Common myeloid progenitor, CD34-positive (primary cell): ENCODE measurements at places on chromosomes 7 and 10.

GRCh38 chr7:149759093-149759860 is 14.1 kb downstream of the ZNF467 start:
- no peak for DNase-seq

DNA sequence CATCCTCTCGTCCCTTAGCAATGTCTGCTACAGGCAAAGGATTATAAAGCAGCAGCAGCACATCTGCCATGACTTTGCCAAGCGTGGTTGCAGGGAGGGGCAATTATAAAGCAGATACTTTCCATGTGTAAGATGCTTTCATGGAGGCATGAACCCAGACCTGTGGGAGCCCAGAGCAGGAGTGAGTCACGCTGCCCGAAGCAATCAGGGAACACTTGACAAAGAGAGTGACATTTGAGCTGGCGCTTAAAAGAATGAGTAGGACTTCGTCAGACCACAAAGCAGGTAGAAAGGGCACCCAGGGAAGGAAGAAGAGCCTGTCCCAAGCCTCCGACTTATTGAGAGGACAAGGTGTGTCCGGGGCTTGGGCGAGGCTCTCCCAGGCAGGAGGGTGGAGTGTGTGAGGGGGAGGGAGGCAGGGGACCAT is 147.2 kb downstream of the MYOF start:
- no peak for DNase-seq

DNA sequence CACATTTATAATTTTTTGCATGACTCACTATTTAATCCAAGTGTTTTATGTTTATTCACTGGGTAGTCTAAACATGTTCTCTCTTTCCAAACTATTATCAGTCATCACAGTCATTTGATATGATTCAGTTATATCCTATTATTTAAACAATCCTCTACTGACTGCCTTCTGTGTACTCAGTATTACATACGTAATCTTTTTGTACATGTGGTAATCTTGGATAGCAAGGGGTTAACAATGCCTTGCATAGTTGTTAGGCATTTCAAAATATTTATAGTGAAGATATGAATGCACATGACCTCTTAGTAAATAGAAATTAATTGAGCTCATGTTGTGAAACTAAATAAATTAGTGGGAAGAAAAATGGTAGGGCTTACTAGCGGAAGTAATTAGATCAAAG is 379.4 kb upstream of the KIAA1217 start:
- DNase-seq, result no peak

DNA sequence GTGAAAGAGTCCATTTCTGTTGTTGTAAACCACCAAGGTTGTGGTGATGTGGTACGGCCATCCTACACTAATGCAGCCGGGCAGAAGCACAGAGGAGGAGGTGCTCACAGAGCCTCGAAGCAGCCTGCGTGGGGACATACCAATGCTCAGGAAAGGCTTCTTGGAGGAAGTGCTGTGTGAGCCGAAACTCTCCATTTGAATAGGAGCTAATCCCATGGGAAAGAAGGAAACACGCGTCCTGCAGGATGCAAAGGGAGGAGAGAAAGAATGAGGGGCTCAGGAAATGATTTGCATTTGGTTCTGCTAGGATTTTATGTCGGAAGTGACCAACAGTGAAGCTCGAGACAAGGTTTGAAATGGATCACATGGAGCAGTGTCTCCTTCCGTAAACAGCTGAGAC is 477.9 kb upstream of the ANKRD30A start:
- no peak for DNase-seq

- DNase-seq, result no peak
Measured at GRCh38 chr10:102367441-102367840, 28.1 kb upstream of the NFKB2 start.

DNA sequence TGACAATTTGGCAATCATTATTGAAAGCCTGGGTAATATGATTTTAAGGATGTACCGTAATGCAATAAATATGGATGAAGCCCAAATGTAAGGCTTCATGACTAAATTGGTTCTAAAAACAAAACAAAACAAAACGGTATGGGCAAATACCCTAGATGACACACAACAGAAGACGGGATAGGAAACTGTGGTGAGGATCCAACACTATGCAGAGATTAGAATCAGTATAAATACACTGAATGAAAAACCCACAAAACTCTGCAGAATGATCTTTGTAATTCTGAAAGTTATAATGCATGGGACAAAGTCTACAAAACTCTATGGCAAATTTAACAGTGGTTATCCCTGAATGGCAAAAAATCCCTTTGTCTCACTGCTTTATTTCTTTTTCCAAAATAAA is 57.6 kb downstream of the MALSU1 start:
- DNase-seq, result peak; percentile 41
